ENCODE measurements at places on chromosomes 5 and 9.

DNA sequence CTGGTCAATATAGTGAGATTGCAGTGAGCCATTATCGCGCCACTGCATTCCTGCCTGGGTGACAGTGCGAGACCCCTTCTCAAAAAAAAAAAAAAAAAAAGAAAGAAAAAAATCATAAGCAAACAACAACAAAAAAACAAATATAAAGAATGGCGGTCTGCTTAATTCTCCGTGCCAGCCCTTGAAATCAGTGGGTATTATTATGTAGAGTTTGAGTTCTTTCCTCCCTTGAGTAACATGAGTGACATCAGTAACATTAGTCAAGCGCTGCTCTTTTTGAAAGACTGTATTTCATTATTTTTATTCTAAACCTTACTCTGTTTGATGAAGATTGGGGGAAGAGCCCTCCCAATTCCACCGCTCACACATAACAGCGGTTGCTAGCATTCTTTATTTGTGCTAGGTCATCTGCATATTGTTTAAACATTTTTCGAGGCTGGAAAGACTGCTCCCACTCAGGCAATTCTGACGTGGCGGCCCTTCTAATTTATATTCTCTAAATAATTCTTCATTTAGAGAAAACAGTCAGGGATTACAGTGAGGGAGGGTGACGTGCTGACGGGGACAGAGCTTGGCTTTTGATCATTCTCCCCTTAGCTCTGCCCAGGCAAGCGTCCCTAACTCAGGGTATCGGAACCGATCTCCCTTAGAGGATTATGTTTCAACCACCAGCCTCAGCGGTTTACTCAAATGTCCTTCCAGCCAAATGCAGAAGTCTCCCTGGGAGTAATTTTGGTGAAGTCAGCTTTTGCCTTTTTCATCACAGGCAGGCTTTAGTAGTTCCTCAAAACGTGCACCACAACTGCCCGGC lies 860 bp upstream of the MARCHF6 start:
- no peak for DNase-seq

DNA sequence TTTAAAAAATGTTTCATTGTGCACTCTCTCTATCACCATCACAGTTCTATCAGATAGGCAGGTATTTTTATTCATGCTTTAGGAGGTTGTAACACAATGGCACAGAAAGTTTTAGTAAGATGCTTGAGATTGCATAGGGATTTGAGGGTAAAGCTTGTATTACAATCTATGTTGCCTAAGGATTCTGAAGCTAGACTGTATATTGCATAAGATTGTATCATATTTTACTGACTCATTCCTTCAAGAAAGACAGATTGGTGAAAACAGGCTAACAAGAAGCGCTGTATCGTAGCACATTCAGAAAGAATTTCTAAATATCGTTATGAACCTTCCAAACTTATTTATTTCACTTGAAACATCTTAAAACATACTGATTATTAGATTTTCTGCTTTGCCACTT lies 577.7 kb downstream of the EBF1 start:
- DNase-seq = no peak

DNA sequence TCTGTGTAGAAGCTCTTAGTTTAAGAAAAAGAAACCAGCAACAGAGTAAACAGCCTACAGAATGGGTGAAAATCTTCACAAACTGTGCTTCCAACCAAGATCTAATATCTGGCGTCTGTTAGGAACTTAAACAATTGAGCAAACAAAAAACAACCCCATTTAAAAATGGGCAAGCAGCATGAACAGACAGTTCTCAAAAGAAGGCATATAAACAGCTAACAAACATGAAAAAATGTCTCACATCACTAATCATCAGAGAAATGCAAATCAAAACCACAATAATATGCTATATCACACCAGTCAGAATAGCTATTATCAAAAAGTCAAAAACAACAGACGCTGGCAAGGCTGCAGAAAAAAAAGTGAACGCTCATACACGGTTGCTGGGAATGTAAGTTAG lies 83.7 kb upstream of the CCDC152 start:
- no peak for DNase-seq

GRCh38 chr5:131430794-131431193 lies 166.9 kb downstream of the CDC42SE2 start:
- no peak for DNase-seq

- no peak for DNase-seq
Measured at GRCh38 chr5:113236536-113237288, 198.1 kb downstream of the TSSK1B start.

GRCh38 chr9:63859475-63860215 lies 1425.4 kb downstream of the FOXD4L5 start:
- no peak for DNase-seq

DNA sequence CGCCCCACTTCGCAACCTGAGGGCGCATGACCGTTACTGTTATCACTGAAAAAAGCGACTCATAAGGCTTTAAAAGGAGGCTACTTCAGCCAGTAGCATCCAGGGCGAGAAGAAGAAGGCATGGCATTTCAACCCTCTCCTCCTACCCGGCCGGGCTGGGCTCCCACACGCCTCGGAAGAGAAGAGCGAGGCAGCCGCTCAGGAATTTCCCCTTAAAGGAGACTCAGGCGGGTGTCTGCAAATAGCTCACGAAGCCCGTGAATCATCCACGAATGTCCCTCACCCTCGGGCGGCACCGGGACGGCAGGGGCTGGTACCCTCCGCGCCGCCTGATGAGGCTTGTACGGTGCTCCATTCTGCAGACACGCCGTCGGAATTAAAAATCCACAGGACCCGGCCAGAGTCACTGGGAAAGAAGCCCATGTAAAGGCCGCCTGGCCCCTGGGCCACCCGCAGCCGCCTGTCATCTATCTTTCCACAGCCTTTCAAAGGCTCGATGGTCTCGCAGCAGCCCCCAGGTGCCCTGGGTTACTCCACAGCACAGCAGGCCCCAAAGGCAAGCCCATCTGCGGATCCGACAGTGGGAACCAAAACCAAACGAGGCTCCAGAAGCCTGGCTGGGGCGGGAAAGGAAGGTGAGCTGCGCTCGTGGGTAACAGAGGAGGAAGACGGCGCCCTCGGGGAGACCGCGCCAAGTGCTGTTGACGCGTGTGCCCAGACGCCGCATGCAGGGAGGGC lies 11.8 kb downstream of the SLC12A7 start:
- DNase-seq = no peak

- no peak for DNase-seq
Measured at GRCh38 chr9:30932226-30932625, 1452.2 kb upstream of the ACO1 start.

- no peak for DNase-seq
Measured at GRCh38 chr9:132585954-132586829, 3.8 kb downstream of the BARHL1 start.

DNA sequence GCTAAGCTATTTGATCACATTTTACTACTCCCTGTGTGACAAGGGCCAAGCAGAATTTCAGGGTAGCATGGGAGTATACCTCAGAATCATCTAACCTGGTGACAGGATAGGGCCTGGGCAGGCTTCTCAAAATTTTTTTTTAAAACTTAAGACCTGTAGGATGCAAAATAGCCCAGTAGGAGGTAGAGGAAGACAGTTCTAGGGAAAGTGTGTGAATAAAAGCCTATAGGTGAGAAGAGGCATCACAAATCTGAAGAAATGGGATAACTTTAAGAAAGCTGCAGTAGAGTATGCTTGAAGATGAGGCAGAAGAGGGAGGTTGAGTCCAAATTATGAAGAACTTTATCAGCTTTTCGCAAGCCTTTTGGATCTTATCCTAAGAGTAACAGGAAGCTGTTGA lies 32.3 kb downstream of the CNTRL start:
- DNase-seq = no peak

GRCh38 chr5:65126542-65127069 lies 355.1 kb downstream of the ADAMTS6 start:
- DNase-seq = no peak

DNA sequence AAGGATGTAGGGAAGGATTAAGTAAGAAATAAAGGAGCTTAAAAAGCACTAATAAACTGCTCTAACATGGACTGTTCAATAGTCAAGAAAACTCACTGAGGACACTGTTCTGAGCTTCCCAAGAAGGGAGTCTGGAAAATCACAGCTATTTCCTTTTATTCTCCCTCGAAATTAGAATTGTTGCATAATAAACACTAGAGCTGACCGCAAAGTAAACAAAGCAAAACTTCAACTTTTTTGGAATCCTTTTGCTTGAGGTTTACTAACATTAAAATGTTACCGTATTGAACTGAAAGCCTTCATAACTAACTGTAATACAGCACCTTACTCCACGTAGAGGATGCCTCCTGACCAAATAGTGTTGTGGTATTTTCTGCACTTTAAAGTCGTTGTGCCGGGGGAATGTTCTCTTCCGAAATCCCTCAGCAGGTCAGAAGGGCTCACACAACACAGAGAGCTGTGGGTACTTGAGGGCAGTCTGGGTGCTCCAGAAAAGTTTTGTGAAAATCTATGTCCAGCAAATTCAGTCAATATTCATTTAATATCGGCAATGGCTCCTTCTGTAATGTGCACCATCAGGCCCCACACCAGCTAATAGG lies 59.2 kb downstream of the TTLL11 start:
- DNase-seq = no peak

- no peak for DNase-seq
Measured at GRCh38 chr9:7370381-7370780, 429.2 kb downstream of the DMAC1 start.

DNA sequence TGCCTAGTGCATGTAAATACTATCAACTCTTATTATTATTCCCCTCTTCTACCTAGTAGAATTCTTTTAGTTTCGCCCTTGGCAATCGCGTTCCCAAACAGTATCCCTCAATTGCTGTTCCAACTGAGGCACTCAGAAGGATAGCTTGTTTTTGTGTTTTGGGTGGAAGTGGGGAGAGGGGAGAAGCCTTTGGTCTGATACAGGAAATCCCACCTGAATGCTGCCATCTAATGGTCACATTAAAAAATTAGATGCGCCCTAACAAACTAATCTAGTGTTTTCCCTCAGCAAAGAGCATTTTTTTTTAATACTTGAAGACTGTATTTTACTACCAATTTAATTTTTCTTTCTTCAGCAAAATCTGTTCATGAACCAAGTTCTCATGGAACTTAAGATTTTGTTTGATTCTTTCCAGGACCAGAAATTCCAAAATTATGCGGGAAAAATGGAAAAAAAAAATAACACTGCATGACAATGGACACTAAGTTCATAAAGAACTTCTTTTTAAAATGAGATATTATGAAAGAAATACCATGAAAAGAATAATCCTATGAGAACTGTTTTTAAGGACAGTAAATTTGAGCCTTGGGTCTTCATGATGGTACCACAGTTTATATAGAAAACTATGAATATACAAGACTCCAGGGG lies 22.2 kb upstream of the GLDC start:
- DNase-seq = no peak

DNA sequence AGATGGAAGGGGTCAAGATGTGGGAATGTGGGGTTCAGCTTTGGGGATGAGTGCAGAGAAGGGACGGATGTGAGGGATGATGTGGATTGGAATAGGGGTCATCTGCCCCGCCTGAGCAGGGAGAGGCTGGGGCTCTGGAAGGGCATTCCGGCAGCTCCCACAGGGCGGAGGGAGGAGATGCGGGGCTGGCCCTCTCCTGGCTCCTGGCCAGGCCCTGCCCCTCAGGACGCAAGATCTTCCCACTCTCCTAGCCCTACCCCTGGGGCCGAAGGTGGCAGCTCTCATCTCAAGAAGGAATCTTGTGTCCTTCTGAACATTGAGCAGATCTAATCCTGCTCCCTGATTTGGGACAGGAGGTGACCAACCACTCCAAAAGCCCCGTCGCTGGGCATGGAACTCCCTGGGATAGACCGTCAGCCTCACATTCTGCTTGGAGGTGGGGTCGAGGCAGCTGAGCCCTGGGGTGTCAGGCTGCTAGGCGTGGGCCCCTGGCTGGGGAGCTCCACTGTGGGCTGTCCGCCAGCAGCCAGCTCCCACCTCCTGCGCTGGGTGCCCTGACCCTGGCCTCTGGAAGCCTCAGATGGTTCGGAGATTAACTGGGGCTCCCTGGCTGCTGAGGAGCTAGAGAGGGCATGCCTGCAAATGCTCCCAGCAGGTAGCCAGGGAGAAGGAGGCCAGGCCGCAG lies 125.2 kb downstream of the ZNF354C start:
- no peak for DNase-seq

DNA sequence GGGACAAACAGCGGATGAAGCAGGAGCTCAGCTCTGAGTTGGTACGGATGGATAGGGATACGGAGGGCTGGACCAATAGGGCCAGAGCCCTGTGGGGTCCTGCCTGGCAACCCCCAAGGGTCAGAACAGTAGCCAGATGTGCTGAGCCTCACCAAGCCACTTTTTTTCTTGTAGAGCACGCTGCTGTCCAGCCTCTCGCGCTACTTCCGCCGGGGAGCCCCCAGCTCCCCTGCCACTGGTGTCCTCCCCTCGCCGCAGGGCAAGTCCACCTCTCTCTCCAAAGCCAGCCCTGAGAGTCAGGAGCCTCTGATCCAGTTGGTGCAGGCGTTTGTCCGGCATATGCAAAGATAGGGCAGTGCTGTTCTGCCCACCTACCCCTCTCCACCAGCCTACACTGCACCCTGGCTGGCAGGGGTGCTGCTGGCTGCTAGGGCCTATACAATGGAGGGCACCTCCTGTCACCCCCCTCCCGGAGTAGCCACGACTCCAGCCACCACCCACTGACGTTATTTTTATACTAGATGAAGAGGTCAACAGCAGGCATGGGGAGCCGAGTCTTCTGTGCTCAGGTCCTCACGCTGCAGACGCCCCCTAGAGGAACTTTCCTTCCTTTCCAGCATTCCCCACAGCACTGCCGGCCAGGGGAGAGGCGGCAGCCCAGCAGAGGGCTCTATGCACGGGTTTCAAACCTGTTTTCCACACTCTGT lies 21.6 kb downstream of the SH3GLB2 start:
- no peak for DNase-seq

GRCh38 chr9:89699646-89700045 lies 94.8 kb downstream of the GADD45G start:
- DNase-seq = no peak

- no peak for DNase-seq
Measured at GRCh38 chr5:146962801-146963355, 84.3 kb upstream of the PPP2R2B start.

GRCh38 chr9:81113453-81114124 lies 575.8 kb downstream of the TLE1 start:
- DNase-seq = no peak

DNA sequence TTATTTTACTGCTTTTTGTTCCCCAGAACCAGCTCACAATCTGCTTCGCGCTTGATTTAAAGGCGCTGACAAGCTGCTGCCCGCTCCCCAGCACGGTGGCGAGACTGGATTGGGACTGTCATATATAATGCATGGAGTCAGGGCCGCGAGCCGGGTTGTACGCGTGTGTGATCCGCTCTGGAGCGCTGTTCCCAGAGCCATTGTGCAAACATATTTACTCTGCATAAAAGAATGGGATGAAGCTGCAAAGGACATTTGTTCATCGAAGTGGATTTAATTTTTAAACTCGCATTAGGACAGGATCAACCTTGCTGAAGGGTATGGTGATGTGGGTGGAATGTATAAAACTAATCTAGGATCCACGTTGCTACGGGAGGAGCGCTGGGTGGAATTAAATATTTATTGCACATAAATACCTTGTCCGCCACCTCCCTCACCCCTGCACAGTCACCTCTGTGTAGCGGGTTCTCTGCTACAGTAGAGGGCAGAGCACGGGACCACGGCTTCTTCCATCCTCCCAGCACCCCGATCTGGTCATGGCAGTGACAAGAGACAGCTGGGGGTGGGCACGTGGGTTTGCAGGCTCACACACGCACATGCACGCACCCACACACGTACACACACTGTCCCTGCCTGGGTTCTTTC lies 18.1 kb upstream of the FCN1 start:
- no peak for DNase-seq
